Ascending aorta (tissue), 2 donors: ENCODE measurements at places on chromosomes 16 and 17. TPM values are rescaled to one million over a fixed set of nuclear protein-coding genes. Genes with fewer than 3 reads are reported as not detected.

The ITGB3 gene
- total RNA-seq: 71.3 TPM

The SDR42E1 gene
- 0.11 TPM for total RNA-seq

GRCh38 chr17:1010586-1010985 lies 13.7 kb downstream of the TIMM22 start:
- no peak for DNase-seq
- peak overlapping the region; percentile 89 for H3K27ac ChIP-seq
- H3K27me3 ChIP-seq: no peaks in the 10 kb centered on the region
- H3K36me3 ChIP-seq: peaks cover 45% of the 10 kb centered on the region
- H3K4me3 ChIP-seq: no peak overlapping the region

- no peaks in the 10 kb centered on the region for H3K27me3 ChIP-seq
- H3K4me1 ChIP-seq: no peaks in the 10 kb centered on the region
- H3K27ac ChIP-seq: no peak overlapping the region
- H3K36me3 ChIP-seq: no peaks in the 10 kb centered on the region
Measured at GRCh38 chr16:65463652-65464260, 341.9 kb upstream of the CDH11 start.

DNA sequence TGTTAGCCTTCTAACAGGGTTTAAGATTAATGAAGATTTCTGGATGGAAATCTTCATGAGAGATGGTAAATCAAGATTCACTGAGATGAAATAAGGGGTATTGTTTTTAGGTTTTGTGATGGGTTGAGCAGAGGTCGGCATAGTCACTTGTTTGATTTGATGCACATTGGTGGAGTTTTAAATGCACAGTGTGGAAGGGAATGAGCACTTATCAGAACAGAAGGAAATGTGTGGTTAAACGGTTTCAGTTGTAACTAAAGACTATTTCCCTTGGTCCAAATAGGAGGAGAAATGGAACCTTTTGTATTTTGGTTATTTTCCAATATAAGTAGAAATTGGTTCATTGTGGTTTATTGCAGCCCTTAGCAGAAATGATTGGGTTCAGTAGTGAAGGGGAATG lies 34.1 kb downstream of the CBFB start:
- H3K4me3 ChIP-seq: no peak overlapping the region
- H3K27me3 ChIP-seq: no peaks in the 10 kb centered on the region
- H3K36me3 ChIP-seq: peaks cover 12% of the 10 kb centered on the region
- H3K27ac ChIP-seq: no peak overlapping the region
